ENCODE measurements at places on chromosomes 16 and 17.

DNA sequence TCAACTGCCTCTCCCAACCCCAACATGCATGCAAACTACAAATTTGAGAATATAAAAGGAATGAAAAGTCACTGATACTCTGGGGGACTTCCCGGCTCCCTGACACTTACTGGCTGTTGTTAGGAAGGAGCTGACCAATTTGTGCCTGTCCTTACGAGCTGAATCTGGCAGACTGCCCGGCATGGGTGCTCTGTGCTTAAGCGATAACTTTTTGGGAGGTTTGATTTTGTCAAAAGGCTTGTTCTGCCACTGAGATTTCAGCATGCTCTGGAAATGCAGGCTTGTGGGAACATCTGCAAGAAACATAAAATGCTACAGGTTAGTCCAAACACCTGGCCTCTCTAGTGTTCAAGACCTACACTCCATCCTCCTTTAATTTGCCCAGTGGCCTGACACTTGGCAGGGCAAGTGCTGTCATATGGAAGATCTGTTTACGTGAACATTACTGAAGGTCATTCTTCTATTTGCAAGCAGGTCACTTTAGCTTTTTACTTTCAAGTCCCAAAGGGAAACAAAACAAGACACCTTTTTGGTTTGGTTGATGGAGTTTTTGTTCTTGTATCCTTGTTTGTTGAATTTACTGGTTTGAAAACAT lies 40.6 kb downstream of the STH start:
- no peak for DNase-seq

DNA sequence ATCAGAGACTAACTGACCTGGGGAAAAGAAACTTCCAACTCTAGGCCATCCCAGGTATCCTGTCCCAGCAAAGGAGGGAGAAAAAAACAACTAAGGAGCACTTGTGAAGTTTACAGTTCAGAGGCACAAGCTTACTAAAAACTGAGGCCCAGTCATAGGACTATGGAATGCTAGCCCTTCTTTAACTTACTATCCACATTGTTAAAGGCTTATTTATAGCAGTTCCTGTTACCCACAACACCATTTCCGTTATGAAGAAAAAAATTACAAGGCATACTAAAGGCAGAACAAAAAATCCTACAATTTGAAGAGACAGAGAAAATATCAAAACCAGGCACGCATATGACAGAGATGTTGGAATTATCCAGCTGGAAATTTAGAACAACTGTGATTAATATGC lies 159.1 kb downstream of the CDH11 start:
- DNase-seq: no peak

- peak; percentile 23 for DNase-seq
These were observed 577 bp downstream of the GSPT1 start for GRCh38 chr16:11915114-11915643.

DNA sequence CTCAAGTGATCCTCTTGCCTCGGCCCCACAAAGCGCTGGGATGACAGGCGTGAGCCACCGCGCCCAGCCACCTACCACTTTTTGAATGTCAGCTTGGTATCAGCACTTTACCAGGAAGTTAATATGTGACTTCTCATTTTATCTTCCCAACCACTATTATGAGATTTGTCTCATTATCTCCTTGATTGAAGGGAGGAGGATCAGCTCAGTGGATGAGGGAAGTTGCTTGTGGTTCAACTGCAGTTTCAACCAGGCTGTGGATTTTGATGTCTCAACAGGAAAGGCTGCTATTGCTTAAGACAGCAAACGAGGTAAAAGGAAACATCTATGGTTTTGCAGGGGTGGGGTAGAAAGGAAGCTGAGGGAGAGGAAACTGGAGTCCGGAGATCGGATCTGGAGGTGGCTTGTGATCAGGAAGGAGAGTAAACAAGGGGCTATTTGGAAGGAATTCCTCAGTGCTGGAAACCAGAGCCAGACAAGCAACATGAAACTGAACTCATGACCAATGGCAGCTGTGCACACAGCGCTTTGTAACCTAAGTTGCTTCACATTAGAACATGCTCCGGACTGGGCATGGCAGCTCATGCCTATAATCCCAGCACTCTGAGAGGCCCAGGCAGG lies 180.5 kb downstream of the VPS53 start:
- DNase-seq: no peak

DNA sequence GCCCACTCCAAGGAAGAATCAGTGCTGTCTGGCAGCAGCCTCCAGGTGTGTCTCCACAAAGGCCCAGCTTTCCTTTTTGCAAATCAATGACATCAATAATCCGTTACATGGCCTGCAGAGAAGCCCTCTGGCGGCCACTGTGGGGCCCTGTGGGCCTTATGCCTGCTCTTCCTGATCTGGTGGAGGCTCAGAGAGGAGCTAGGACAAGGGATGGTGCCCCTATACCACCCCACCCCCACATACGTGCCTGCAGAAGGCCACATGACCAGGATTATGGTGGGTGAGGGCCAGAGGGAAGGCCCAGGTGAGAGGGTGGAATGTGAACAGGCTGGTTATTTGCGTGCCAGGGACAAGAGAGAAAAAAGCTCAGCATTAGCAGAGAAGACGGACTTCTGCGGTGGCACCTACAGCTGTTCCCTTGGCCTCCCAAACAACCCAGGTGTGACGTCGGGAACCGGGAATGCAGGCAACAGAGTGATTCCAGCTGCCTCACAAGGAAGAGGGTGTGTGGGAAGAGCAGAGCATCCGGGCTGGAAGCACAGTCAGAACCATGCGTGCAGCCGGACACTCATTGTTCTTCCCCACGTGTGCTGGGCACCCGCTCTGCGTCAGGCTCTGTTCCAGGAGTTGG lies 22.5 kb downstream of the EIF4A3 start:
- no peak for DNase-seq

DNA sequence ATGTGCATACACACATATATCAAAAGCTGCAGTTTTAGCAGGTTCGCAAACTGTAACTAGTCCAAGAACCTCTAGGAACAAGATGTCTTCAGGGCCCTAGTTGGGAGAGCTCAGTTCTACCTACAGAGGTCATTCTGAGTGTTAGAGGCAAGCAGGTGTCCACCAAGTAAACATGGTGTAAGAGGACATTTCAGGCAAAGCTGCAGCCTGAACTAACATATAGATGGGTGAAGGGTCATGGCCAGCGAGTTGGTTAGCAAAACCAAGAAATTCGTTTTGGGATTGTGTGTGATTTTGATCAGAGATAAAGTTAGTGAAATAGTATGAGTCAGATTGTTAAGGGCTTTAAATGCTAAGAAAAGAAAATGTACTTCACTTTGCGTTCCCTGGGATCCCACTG lies 24.6 kb downstream of the C17orf75 start:
- no peak for DNase-seq

- DNase-seq: peak; percentile 13
These were observed 115.1 kb downstream of the MRTFB start for GRCh38 chr16:14186007-14186794.

GRCh38 chr16:48182979-48183537 lies 27.3 kb upstream of the ABCC12 start:
- DNase-seq: no peak

- DNase-seq: no peak
These were observed 492.2 kb downstream of the CDH11 start for GRCh38 chr16:64629622-64630021.

DNA sequence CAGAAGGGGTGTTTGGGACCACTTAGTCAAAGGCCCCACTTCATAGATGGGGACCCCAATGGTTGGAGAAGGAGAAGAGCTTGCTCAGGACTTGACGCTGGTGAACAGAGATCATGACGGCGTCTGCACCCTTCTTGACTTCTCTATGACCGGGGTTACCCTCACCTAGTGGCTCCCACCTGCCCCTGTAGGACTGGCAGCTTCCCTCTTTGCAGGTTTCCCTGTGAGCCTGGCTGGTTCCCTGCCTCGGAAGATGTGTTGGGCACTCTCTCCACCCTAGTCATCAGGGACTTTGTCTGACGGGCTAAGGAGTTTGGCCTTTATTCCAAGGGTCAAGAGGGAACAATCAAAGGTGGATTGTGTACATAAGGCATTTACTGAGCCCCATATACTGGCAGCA lies 22.7 kb downstream of the TBX4 start:
- no peak for DNase-seq

- no peak for DNase-seq
These were observed 199.4 kb upstream of the RPL38 start for GRCh38 chr17:74004056-74004455.

- DNase-seq: no peak
These were observed 2.2 kb upstream of the PELP1 start for GRCh38 chr17:4706121-4706520.

DNA sequence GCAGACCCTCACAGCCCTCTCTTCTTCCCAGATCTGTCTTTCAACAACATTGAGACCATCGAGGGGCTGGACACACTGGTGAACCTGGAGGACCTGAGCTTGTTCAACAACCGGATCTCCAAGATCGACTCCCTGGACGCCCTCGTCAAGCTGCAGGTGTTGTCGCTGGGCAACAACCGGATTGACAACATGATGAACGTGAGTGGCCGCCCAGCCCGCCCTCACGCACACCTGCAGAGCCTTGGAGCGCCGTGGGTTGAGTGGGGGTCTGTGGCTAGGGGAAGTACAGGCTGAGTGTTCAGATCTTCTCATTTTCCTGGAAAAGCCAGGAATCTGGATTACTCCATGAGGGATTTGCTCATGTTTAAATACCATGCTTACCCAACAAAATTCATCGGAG lies 15.2 kb downstream of the DRC3 start:
- DNase-seq: no peak

DNA sequence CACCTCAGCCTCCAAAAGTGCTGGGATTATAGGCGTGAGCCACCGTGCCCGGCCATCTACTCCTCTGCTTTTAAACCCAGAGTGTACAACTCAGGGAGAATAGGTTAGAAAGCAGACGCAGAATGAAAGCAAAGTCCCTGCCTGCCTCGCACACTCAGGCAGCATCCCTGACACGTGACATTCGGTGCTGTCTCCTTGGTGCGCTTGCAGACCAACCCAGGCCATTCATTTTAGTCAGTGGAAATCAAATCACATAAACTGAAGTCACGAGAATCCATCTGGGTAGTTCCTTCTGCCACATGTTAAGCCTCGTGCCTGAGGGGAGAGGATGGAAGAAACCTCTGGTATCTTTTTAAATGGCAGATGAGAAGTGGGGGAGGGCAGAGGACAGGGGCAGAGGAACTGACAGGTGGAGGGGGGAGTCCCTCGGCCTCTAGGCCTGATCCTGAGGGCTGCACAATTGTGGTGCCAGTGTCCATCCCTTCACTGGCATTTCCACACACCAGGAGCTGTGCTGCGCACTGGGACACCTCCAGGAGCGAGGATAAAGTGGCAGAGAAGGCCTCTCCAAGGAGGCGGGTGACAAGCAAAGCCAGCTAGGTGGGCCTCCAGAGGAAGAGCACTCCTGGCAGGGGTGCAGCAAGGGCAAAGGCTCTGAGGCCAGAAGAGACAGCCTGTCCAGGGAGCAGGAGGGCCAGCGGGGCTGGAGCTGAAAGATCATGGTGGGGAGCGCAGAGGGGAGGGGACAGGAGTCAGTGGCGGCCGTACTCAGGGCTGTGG lies 196.3 kb downstream of the KATNIP start:
- DNase-seq: no peak

- no peak for DNase-seq
These were observed 56.7 kb downstream of the ZNF423 start for GRCh38 chr16:49799172-49799571.

- DNase-seq: no peak
These were observed 45.8 kb upstream of the CIBAR2 start for GRCh38 chr16:85157813-85158742.

DNA sequence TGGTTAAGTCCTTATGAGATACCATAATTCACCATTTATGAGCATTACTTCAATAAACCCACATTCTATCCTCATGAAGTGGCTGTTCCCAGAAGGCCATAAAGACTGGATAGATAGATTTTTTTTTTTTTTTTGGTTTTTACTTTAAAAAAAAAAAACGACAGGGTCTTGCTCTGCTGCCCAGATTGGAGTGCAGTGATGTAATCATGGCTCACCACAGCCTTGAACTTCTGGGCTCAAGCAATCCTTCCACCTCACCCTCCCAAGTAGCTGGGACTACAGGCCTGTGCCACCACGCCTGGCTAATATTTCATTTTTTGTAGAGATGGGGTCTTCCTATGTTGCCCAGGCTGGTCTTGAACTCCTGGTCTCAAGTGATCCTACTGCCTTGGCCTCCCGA lies 102.3 kb downstream of the XYLT1 start:
- no peak for DNase-seq

GRCh38 chr17:44110823-44111633 lies 12.4 kb downstream of the HDAC5 start:
- DNase-seq: peak; percentile 58

DNA sequence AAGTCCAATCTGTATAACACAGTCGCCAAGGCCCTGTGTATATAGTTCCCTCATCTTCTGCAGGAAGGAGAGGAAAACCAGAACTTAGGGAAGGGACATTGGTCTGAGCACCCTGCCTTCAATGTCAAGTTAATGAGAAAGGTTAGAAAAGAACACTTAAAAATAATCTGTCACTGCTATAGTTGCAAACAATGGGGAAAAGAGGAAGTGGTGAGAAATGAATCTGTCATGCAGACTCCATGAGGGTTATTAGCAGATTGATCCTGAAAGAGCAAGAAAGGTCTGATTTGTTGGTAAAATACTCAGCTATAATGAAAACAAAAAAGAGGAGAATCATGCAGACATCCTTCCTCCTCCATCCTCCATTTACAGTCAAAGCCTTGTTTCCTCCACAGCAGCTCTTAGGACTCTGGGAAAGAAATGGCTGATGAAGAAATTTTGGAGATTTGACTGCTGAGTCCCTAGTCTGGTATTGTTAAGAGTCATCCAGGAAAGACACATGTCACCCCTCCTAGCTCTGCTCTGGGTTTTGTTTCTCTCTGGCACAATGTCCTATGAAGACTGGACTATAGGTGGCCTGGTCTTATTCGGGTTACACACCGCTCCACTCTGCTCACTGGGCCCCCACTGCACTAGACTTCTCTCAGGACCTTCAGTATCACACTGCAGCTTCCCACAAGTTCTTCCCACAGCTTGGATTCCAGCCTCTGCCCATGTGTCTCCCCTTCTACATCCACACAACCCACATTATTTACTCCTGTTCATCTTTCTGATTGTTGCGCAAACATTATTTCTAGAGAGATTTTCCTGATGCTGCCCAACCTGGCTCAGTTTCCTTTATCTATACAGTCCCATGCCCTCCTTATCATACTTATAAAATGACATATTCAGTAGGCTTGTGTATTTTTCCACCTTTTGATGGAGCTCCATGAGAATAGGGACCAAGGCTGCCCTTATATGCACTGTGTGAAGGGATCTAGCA lies 56.5 kb upstream of the XYLT1 start:
- no peak for DNase-seq

GRCh38 chr17:9446528-9446927 lies 129.1 kb downstream of the STX8 start:
- DNase-seq: no peak

- no peak for DNase-seq
These were observed 46.0 kb upstream of the CLEC18A start for GRCh38 chr16:69905171-69905555.

DNA sequence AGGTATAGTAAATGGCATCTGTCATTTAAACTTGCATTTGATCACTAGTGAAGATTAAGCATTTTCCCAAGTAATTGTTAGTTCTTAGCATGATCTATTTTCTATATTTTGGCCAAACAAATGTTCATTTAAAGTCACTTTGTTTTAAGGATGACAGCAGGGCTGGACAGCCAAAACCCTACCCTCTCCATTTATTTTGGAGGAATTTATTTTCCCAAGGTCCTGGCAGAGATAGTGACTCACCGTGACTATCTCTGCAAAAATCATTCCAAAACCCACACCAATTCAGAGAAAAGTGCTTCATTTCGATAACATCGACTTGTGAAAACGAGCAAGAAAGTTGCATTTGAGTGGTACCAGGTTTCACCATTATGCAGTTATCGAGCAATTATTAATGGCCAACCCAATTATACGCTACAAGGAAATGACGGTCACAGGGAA lies 665 bp upstream of the AKAP1 start:
- no peak for DNase-seq
